Activated naive CD4-positive, alpha-beta T cell treated with anti-CD3 and anti-CD28 coated beads, Interleukin-2, amount 50 U/mL, for 72 hours (primary cell): ENCODE measurements at places on chromosomes 12 and 14.

DNA sequence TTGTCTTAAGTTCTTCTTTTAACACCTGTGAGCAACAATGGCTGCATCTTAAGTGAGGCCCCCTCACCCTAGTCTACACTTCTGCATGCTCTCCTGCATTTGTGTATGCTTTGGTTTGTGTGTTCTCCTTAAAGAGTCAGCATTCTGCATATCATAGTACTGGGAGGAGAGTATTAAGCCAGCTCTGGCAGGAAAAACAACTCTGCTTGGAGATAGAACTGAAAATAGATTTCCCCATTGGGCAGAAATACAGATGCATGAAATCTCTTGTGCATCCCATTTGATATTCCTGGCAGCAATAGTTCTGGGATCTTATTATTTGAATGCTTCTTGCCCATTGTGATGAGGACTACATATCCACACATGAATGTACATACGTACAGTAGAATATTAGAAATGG is 70.6 kb upstream of the PRICKLE1 start:
- DNase-seq, result no peak

GRCh38 chr12:22624870-22625761 is at the start of gene ETNK1:
ETNK1 (plus strand) TSS chr12:22625171; CDS start chr12:22625431, 260 bp downstream.
- DNase-seq, result peak; percentile 89

DNA sequence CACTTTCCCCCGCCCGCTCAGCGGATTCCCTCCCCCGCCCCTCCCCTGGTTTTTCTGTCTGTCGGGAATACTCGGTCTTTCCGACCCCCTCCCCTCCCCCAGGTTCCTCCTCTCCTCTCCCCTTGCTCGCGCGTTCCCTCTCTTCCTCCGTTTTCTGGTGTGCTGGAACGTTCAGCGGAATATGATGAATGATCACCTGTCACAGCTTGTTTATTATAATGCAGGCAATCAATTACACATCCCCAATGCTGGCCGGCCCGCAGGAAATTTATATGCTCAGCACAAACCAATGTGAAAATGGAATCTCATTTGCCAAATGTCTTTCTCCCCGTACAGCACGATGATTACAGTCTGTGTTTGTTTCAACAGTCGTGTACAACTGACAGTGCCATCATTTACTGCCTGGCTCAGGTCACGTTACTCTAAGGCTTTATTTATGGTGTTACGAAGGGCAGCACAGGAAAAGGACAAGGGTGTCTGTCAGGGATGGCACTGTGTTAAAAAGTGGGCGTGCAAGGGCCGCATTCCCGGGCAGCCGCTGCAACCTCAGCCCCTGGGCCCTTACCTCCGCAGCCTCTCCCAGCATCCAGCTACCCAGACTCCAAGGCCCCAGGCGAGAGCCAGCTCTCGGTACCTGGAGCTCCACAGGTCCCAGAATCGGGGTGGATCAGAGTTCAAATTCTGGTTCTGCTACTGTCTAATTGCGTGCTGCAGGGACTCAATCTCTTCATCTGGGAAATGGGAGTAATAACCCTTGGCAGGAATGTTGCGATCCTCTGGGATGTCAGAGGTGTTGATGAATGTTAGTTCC is 24.7 kb upstream of the MAP1LC3B2 start:
- DNase-seq, result no peak

- DNase-seq, result no peak
These were observed 53.6 kb downstream of the CHST11 start for GRCh38 chr12:104510145-104510872.

DNA sequence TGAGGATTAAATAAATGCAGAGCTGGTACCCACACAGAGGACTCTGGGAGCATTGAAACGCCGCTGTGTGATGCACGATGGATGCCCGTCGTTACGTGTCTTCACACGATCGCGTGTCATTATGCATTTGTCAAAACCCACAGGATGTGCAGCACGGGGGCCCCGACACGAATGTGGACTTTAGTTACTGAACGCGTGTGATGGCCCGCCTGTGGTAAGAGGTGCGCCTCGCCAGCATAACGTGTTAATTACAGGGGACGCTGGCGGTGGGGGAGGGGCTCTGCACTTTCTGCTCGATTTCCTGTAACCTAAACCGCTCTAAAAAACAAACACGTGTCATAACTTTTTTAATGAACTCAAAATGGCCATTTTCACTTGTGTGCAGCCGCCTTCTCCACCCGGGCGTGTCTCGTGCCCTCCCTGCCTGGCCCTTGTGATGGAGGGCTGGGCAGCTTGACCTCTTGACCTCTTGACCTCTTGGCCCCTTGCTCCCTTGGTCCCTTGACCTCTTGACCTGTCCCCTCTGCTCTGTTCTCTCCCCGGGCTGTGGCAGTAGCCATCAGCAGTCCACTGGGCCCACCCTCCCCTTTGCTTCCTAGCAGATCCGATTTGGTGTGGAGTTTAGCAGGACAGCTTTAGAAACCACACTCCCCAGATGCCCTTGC is 33.7 kb upstream of the GALNT9 start:
- no peak for DNase-seq
